ENCODE measurements at places on chromosomes 7 and 10.

DNA sequence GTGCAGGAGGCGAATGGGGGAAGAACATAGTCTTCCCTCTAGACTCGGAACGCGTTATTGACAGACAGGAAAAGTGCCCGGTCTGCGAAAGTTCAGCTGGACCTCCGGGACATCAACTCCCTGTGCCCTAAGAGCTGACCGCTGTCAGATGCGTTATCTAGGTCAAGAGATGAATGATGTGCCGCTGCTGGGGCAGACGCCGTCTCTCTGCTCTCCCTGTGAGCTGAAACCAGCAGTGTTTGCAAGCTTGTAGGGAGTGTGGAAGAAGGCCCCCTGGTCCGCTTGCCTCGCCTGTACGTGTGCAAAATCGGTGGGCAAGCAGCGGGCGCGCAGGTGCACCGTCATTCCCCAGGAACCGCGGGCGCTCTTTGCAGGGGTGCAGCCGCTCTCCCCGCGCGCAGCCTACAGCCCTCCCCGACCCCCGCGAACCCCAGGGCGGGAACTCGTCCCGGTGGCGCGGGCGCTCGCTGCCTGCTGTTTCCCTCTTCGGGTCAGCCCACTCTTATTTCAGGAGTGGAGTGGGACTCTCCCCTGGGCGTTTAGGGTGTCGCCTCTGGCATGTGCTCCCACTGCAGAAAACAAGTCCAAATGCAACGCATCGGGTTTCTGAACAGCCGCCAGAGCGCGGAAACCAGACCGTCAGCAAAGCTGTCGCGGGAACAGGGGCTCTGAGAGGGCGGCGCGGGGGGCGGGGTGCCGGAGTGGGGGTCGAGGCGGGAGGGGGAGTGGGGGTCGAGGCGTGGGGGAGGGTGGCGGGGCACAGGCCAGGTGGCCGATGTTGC is 1.8 kb upstream of the PFKFB3 start:
- H3K27ac ChIP-seq, result no peak overlapping the region
- DNase-seq, result peak; percentile 24
- H3K4me1 ChIP-seq, result peaks cover 20% of the 10 kb centered on the region
- peaks cover 32% of the 10 kb centered on the region for H3K27me3 ChIP-seq

DNA sequence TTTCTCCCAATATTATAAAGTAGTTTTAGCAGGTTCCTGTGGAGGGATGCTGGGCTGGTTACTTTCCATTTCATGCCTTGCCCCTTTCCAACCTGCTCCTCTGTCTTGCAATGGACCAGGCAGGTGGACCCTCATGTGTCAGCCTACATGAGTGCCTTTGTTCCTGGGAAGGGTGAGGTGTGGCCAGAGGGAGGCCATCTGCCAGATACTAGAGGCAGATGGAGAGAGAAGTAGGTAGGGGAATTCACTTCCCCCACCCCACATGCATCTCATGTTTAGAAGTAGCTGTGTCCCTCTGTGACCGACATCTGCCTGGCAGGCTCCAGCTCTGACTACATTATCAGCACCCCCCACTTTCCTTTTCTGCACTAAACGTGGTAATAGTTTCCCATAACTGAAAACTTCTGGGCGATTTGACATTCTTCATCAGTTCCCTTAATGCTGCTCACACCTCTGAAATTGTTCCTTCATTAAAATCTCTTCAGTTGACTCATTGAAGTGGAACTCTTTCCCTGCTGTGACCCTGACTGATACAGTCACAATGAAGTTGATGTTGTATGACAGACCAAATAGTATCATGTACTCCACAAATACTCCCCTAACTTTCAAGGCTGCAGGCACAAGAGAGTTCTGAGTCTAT is 396.3 kb upstream of the FZD8 start:
- no peaks in the 10 kb centered on the region for H3K4me1 ChIP-seq
- DNase-seq, result no peak
- H3K4me3 ChIP-seq, result no peak overlapping the region
- no peaks in the 10 kb centered on the region for H3K27me3 ChIP-seq

- H3K27ac ChIP-seq, result no peak overlapping the region
- no peak for DNase-seq
- no peak overlapping the region for H3K4me3 ChIP-seq
- no peaks in the 10 kb centered on the region for H3K36me3 ChIP-seq
- H3K4me1 ChIP-seq, result peaks cover 5% of the 10 kb centered on the region
Measured at GRCh38 chr10:33798754-33799153, 464.3 kb upstream of the NRP1 start.

DNA sequence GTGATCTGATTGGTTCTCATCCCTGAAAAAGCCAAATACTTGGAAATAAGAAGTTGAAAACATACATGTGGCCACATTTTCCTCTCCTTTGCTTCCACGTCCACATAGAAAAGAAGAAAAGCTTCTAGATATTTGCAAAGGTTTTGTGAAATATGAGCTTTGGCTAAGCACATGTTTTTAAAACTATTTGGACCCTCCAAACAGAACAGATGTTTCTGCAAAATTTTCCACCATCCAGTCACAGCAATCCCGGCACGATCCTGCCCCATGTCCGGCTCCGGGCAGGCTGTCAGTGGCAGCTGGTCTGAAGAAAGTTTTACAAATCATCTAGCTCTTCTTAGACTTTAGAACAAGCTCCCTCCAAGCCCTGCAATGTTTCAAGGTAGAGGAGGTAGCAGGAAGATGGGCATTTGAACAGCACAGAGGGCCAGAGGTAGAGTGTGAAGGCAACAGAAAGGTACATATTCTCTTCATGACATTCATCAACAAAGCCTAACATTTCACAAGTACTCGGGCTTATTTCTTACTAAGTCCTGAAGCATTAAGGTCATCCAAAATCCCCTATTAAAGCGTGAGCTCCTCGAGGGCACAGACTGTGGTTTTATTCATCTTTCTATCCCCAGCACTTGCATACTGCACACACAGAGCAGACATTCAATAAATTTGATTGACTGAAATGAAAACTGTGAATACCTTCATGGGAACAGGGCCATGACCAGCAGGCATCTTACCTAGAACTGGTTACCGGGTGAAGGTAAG is 110.1 kb downstream of the JAZF1 start:
- H3K36me3 ChIP-seq, result no peaks in the 10 kb centered on the region
- H3K4me3 ChIP-seq, result no peak overlapping the region
- peaks cover 4% of the 10 kb centered on the region for H3K27me3 ChIP-seq
- DNase-seq, result no peak

- no peaks in the 10 kb centered on the region for H3K36me3 ChIP-seq
- no peak overlapping the region for H3K27ac ChIP-seq
- H3K4me1 ChIP-seq, result peaks cover 3% of the 10 kb centered on the region
- DNase-seq, result no peak
- H3K27me3 ChIP-seq, result no peaks in the 10 kb centered on the region
- no peak overlapping the region for H3K4me3 ChIP-seq
Measured at GRCh38 chr10:91552274-91553095, 80.4 kb downstream of the PPP1R3C start.
